Activated naive CD4-positive, alpha-beta T cell treated with anti-CD3 and anti-CD28 coated beads for 36 hours (primary cell): ENCODE measurements at places on chromosomes 3 and 15.

GRCh38 chr3:42148982-42149432, 57.9 kb downstream of the TRAK1 start:
- no peak for DNase-seq

DNA sequence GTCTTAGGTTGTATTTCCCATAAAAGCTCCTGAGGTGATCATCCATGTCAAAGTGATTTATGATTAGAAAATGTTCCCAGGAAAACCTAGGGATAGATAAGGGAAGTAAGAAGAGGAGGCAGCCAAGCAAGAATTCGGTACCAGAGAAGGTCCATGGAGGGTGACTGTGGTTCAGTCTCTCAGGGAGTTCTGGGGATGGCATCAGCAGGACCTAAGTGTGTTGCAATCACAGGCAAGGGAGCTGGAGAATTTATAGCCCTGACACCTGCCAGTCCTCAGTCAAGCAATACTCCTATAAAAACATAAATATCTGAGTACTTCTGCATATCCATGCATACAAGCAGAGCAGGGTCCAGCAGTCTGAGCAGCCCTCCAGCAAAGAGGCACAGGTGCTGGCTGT, 95.6 kb upstream of the TOPAZ1 start:
- no peak for DNase-seq

- DNase-seq: no peak
Observed at GRCh38 chr3:128484404-128485281, 8.4 kb downstream of the GATA2 start.

DNA sequence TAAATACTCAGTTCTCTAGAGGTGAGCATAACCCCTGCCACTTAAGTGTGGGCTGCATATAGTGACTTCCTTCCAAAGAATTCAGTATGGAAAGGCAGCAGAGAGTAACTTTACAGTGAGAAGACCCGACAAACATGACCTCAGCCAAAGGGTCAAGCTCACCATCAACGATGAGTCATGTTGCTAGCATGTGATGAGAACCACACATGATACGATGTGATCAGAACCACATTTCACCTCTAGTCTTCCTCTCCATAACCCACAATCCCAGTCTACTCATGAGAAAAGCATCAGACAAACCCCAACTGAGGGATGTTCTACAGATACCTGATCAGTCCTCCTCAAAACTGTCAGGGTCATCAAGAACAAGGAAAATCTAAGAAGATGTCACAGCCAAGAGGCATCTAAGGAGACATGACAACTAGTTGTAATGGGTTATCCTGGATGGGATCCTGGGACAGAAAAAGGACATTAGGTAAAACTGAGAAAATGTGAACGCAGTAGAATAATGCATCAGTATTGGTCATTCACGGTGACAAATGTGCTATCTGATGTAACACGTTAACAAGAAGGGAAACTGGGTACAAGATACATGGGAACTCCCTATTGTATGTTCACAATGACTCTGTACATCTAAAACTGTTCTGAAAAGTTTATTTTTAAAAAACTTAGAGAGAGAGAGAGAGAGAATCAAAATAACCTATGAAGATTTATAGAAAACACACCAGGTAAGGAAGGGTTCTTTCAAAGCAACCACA, 28.3 kb downstream of the SEC61A1 start:
- no peak for DNase-seq

DNA sequence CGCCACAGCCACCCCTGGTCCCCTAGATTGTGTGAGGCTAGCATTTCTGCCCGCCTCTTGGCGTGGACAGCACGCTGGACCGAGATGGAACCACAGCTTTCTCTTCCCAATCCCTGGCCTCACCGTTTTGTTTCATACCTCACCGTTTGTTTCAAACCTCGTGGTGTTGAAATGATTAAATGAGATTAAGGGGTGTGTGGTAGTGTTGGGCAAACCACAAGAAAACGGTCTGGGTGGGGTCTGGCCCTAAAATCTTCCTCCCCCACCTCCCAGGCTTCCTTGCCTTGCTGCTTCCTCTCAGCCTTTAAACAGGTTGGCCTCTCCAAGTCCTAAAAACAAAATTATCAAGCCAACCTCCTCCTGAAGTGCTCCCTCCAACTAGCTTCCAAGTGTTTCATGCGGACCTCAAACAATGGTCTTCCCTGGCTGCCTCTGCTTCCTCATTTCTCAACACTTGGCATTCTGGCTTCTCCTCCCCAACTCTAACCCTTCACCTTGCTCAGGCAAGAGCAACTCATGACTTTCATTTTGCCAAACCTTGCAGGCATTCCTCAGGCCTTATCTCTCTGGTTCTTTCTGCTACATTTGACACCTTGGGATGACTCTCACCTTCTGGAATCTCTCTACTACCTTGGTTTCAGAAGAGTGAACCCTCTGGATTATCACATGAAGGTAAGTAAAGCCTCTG, 1.4 kb upstream of the ATP13A3 start:
- DNase-seq: no peak

DNA sequence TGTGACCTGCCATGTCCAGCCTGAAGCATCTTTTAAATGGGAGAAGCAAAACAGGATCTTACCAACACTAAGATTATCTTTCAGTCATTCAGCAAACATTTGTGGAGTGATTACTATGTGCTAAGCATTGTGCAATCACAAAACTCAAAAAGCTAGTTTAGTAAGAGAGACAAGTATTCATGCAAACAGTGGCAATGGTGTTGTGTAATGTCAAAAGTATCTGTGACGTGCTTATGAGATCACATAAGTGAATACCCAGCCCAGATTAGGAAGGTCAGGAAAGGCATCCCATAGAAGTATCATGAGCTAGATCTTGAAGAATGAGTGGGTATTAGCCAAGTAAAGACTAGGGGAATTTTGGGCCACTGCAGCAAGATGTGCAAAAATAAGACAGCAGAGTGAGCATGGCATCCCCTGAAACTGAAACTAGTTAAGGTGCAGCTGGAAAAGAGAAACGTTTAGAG, 32.1 kb downstream of the SEC62 start:
- no peak for DNase-seq

GRCh38 chr3:38805765-38806386, 10.1 kb downstream of the SCN10A start:
- peak; percentile 75 for DNase-seq

GRCh38 chr15:62474771-62475124, 309.7 kb upstream of the C2CD4B start:
- no peak for DNase-seq

DNA sequence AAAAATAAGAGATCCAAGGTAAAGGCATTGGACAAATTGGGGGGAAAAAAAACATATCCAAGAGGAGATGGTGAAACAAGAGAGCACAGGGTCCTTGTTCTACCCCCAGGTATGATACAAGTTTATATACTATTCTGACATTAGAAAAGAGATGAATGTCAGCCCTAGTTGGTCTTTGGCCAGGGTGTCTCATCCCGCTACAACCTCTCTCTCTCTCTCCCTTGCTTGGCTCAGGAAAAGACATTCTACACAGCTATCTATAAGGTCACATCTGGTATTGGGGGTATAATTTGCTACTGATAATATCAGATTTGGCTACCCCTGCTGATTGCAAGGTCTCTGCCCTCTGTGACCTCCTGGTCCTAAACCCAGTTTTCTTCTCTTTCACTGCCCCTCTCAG, 117.2 kb downstream of the GOLIM4 start:
- no peak for DNase-seq

GRCh38 chr3:45567730-45568172, 26.8 kb upstream of the LIMD1 start:
- peak; percentile 83 for DNase-seq

DNA sequence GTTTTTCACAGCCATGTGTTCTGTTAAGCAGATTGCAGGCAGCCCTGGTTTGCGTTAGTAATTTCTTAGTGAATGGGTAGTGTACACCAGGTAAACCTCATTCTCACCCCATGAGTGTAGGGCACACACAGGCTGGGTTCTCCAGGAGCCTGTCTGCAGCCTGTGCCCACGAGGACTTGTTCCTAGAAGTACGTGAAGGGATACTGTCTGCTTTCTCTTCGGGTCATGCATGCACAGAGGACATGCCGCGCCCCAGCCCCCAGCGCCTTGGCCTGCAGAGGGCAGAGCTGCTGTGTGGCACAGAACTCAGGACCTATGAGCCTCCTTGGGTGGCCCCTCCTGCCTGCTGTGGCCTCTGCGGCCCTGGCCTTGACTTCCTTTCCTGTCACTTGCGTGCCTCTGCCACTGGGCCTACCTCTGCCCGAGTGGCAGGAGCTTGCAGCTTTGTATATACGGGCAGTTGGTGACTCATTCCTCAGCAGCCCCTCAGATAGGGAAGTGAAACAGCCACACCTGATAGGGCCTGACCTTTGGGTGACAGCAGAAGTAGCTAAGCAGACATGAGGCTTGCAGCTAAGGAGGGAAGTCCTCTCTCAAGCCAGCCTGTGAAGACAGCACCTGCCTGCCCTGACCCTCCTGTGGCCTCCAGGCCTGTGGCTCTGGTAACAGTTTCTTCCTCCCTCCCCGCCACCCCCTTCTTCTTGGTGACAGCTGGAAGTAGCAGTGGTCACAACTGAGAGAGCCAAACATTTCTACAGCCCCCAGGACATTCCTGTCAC, 19.5 kb downstream of the PPCDC start:
- peak; percentile 60 for DNase-seq
